ENCODE measurements at places on chromosomes 6 and 20.

GRCh38 chr20:33086052-33086722 is 6.7 kb downstream of the BPIFB4 start:
- DNase-seq, result no peak

- no peak for DNase-seq
Observed at GRCh38 chr6:141969201-141969600, 163.5 kb upstream of the GJE1 start.

GRCh38 chr6:68760941-68761676 is 126.0 kb downstream of the ADGRB3 start:
- no peak for DNase-seq

DNA sequence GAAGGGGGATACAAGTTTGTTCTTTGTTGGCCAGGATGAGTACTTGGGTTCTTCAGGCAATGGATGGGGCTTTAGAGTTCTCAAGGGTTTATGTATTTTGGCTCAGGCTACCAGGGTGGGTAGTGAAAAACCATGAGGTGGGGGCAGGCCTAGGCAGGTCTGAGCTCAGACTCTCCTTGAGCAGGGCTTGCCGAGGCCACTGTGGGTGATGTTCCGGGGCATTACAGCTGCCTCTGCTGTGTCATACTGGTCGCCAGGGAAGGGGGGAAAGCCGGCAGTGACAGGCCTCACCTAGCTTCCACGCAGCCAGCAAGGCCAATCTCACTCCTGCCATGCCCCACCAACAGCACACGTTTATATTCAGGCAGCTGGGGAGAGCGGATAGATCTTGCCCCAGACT is 79.6 kb downstream of the BCKDHB start:
- DNase-seq, result no peak

DNA sequence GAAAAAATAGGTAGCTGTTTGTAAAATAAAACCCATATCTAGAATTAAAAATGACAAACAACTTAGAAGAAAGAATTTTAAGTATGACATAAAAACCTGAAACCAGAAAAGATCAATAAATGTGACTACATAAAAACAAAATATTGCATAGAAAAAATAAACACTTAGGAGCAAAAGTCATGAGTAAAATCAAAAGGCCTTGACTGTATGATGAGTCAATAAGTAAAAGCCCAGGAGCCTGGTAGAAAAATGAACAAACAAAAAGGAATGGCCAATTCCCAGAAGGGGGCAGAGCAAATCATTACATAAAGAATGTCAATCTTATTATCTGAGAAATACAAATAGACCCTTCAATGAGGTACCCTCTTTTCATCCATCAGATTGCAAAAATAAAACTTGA is 20.7 kb upstream of the ENPP1 start:
- no peak for DNase-seq

DNA sequence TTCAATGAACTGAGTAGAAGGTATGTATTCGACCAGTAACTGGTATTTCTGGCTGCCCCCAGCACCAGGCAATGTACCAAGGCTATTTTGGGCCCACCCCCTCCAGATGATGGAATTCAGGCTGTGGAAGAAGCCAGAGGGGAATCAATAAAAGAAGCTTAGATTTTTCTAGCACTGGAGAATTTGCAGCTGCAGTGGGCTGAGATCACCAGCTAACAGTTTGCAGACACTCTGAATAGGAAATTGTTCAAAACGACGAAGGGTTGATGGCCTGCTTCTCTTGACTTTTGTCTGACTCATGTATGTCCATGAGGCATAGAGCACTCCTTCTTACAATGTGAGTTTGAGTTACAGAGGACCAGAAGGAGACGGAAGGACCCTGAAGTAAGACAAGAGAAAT is 32.4 kb upstream of the FBXO9 start:
- DNase-seq, result no peak

GRCh38 chr6:26660000-26660361 is 435 bp upstream of the ZNF322 start:
- DNase-seq, result no peak

GRCh38 chr6:114172576-114173260 is 170.1 kb downstream of the HS3ST5 start:
- no peak for DNase-seq

GRCh38 chr6:155882527-155883333 is 427.1 kb upstream of the NOX3 start:
- no peak for DNase-seq

Measured in stimulated activated CD4-positive, alpha-beta T cell treated with anti-CD3 and anti-CD28 coated beads, Interleukin-15, amount 100 ng/mL, for 1 hour (primary cell).